Substantia nigra (tissue), 51 donors: ENCODE measurements at places on chromosomes 3 and 15.

DNA sequence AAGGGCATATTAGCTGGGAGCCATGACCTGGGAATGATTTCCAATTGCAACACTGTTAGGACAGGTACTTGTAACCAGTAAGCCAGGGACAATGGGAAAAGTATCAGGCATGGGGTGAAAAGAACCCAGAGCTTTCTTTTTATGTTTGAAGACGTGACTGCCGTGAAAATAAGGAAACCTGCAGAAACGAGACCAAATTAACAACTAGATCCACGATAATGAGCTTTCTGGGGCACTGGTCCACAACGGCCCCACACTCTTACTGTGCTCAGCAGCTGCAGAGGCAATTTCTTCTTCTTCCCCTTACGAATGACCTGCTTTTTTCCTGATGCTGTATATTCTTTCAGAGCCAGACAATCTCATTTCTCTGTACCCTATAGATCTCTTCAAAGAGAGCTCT, 11.4 kb downstream of the C3orf49 start:
- no peak for DNase-seq

GRCh38 chr3:193874512-193874911, 261.4 kb upstream of the HES1 start:
- DNase-seq: no peak

GRCh38 chr3:116432795-116433194, 12.5 kb downstream of the LSAMP start:
- no peak for DNase-seq

DNA sequence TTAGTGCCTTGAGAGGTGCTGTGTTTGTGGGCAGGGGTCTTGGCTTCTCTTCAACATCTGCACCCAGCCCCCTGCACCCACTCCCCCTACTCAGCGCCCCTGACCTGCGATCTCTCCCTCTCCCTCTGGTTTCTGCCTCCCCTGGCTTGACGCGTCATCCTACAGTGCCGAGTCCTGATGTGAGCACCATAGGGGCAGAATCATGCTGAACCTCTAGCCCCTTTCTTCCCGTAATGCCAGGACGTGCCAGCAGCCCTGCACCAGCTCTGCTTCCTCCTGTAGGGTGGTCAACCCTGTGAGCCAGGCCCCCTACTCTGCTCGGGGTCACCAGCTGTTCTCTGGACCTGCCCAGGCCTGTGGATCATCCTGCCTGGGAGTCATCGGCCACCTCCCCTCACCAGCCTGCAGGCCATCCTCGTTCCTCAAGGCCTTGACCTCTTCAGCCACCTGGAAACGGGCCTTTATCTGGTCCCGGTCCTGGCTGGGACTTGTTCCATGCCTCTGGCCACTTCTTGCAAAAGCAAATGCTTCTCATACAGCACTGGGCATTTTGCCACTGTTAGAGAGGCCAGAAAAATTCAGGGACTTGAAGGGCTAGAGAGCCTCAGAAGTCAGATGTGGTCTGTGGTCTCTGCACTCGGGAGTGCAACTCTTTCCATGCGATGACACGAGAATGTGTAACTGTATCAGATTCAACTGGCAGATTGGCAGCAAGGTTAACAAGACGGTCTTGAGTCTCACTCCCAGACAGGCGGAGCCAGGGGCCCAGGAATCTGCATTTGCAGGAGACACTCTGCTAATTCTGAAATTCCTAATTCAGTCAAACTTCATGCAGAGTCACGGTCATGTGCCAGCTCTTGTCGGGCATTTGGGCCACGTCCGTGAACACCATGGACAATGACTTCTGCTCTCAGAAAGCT, 16.7 kb upstream of the KLF15 start:
- DNase-seq: no peak

GRCh38 chr3:79314544-79314943, 453.3 kb downstream of the ROBO1 start:
- DNase-seq: no peak
